BJ (cell line): ENCODE measurements at places on chromosomes 1 and 21.
A peak's percentile ranks its signal among the peaks of the same experiment; 100 is the strongest.

DNA sequence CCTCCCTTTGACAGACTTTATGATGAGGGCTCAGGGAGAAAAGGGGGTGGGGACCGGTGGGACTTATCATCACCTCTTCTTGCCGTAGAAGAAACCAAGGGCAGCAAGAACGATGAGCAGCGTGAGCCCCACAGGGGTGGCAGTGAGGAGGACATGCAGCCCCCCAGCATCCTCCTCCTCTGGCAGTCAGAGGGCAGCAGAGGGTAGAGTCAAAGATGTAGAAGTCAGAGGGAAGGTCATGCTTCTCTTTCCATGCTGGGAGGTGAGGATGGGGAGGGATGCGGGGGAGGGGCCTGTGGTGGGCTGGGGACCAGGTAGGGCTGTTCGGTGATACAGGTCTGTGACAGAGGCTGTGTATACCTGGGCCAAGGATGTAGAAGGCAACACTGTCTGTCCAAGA, 14.8 kb downstream of the INSRR start:
- DNase-seq, result no peak

GRCh38 chr1:99704356-99704816, 58.5 kb downstream of the PALMD start:
- DNase-seq, result no peak

DNA sequence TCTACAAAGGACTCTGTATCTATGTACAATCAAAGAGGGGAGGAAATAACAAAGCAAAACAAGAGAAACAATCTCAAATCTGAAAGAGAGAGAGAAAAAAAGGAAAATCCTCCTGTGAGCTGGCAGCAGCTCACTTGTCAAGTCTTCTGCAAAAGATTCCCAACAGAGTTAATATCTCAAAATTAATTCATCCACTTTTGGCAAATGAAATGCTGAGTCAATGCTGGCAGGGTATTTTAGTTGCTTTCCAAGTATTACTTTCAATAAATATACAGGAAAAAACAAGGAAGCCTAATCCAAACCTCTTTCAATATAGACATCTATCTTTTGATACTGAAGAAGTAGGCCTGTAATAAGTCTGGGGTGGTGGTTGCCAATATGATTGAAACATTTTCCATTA, 613.9 kb upstream of the NEGR1 start:
- DNase-seq, result no peak

GRCh38 chr21:40768056-40768455, 78.9 kb downstream of the DSCAM start:
- DNase-seq, result no peak

DNA sequence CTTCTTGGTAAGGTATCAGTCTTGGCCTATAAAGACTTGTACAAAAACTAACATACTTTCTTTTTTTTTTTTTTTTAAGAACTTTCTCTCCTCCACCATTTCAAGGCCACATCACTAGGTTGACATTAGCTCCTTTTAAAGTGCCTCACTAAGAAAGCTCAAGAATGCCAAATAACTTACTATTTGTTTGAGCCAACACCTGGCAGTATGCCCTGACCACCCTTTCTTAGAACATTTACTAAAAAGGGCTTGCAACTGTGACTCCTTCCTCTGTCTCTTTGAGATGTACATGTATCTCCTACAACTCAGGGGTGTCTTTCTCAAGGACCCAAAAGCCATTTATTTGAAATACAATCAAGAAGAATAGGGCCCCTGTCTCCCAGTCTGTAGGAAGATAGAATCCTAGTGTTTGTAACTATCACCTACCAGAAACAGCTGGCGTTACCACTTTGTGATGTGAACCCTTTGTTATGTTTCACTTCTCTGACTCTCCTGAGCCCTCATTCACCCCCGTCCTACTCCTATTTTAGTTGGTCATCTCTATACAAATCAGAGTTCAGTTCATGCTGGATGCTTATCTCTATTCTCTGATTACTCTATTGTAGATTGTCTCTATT, 12.2 kb upstream of the SAMD13 start:
- DNase-seq, result no peak

- no peak for DNase-seq
Observed at GRCh38 chr1:94103608-94104007, 17.3 kb downstream of the ABCA4 start.

DNA sequence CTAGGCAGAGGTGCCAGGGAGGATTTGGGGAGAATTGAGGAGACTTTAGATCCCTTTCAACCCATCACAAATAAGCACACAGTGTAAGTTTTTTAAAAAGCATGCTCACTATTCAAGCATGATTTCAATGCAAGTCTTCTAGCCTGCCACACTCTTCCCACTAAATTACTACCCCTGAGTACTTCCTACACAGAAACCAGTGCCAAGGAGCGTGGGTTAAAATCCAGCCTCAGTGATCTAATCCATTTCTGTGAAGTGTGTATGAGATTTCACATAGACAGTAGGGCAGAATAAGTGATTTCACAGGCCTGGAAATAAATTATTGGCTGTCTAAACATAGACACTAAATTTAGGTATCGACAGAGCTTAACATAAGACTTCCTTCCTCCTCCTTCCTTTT, 142.9 kb upstream of the ATP1B1 start:
- no peak for DNase-seq

GRCh38 chr1:234774971-234775370, 165.0 kb upstream of the IRF2BP2 start:
- DNase-seq, result no peak

- DNase-seq, result no peak
Observed at GRCh38 chr1:5967351-5968160, 24.7 kb downstream of the NPHP4 start.

DNA sequence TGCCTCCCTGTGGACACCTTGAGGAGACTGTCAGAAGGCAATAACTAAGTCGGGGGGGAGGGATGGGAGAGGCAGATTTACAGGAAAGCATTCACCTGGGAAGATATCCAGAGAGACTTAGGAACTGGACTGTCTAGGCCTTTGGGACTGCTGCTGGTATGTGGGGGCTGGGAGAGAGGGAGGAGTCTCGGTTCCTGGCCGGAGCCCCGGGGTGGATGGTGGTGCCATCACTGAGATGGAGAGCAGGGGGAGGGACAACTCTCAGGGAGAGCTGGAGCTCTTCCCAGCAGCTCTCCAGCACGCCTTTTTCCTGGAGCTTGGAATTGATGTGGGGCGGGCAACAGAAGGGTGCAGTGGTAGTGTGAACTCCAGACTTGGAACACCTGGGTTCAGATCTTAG, 22.1 kb downstream of the PTPRF start:
- DNase-seq, result no peak

DNA sequence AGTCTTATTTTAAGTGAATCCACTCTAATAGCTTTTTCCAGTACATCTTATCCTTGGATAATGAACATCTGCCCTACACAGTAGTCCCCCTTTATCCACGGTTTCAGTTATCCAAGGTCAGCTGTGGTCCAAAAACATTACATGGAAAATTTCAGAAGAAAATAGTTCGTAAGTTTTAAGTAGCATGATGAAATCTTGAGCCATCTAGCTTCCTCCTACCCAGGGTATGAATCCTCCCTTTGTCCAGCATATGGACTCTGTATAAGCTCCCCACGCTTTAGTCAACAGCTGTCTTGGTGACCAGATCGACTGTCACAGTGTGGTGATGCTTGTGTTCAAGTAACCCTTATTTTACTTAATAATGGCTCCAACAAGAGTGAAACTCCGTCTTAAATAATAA, 2.6 kb downstream of the GLRX2 start:
- no peak for DNase-seq

DNA sequence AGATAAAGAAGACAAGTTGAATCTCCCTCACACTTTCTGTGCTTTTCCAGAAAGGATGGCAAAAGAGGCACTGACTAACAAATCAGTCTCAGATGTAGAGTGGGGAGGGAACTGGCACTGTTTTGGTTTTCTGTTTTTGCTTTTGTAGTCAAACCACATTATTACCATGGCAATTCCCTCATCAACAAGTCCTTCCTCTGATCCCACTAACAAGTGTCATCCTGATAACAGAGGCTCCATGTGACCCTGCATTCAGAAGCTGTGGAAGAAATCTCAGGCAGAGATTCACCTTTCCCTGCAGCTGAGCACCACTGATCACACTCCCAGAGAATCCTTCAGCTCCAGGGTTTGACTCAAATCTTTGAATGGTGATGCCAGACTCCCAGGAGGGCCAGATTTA, 203.4 kb downstream of the TNR start:
- DNase-seq, result no peak

- DNase-seq, result no peak
Observed at GRCh38 chr1:222275729-222276465, 272.0 kb downstream of the HHIPL2 start.

GRCh38 chr1:12473596-12474362, 144.2 kb downstream of the DHRS3 start:
- DNase-seq, result no peak

DNA sequence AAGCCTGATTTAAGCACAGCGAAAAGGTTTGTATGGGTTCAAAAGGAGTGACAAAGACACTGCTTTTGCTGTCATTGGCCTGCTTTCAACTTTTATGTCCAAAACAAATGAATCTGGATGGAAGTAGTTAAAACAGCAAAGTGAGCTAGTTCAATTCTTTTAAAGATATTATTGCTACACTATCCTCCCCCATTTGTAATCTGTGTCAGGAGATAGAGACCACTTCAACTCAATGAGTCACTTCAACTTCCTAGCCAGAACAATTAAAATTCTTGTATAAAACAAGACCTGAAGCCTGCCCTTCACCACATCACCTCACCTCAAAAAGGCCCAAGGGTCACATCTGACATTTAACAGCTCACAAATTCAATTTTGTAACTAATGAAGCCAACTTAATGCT, 364.1 kb upstream of the LYPLAL1 start:
- DNase-seq, result no peak

DNA sequence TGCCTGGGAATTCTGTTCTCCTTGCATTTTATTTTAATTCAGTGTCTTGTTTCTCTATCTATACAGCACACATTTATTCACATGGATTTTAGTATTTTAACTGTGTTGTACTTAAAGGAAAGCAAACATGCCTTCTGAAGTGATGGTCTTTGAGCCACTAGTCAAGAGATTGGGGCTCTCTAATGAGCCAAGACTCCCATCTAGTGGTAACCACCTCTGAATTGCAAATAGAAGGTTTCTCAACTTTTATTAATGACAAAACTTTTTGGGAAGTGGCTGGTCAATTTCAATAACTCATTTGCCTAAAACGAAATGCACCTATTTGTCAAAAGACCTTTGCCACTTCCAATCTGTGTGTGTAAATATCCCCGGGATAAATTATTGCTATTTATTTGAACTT, 199.6 kb downstream of the LTN1 start:
- no peak for DNase-seq

DNA sequence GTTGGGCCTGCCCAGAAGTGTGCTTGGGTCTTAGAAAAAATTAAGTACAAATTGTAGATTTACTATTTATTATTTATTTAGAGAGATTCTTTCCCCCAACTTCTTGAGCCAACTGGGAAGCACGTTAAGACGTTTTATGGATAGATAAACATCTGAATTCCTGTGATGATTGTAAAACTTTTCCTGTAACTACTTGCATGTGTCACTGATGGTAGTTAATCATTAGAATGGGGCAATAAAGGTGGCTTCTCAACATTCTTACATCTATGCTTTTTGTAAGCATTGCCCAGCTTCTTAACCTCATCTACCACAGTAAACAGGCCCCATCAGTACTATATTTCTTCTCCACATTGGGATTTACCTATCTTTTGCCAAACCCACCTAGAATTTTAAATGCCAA, 559.8 kb downstream of the LMO4 start:
- peak; percentile 91 for DNase-seq

DNA sequence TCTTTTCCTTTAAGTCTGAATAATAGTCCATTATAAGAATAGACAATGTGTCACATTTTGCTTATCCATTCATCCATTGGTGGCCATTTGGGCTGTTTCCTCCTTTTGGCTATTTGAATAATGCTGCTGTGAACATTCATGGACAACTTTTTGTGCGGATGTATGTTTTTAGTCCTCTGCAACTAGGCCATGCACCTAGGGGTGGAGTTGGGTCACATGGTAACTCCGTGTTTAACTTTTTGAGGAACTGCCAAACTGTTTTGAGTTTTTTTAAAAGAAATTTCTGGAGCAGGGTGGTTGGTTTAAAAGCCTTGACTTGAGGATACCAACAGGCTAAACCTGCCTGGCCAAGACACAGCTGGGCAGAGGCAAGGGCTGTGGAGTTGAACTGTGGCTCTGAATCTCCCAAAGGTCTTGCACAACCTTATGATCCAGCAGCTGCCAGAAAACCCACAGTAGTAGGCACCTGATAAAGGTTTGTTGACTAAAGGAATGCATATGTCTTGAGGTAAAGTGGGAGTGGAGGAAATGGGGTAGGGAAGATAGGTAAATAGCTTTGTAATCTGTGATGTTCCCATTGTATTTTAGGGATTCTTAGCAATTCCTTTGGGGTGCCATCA, 5.6 kb upstream of the RPTN start:
- no peak for DNase-seq

- no peak for DNase-seq
Observed at GRCh38 chr1:246338546-246338945, 168.5 kb downstream of the SMYD3 start.

- no peak for DNase-seq
Observed at GRCh38 chr1:161357073-161357472, 10.6 kb downstream of the CFAP126 start.

- DNase-seq, result no peak
Observed at GRCh38 chr1:156945881-156946661, 25.6 kb downstream of the LRRC71 start.

DNA sequence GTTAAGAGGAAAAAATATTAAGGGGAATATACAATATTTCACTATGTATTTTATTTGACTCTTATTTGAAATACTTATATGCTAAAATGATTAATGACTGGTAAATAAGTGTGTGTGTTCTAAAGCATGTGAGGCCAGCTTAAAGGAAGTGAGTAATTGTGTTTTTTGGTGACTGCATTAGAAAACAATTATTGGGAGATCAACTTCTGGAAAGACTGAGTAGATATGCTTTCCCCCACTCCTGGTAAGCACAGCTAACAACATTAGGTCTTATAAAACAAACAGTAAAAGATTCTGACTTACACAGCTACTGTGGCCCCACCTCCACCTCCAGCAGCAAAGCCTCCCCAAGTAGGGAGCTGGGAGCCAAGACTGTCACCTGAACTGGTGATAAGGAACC, 403.0 kb downstream of the SRGAP2C start:
- DNase-seq, result no peak

DNA sequence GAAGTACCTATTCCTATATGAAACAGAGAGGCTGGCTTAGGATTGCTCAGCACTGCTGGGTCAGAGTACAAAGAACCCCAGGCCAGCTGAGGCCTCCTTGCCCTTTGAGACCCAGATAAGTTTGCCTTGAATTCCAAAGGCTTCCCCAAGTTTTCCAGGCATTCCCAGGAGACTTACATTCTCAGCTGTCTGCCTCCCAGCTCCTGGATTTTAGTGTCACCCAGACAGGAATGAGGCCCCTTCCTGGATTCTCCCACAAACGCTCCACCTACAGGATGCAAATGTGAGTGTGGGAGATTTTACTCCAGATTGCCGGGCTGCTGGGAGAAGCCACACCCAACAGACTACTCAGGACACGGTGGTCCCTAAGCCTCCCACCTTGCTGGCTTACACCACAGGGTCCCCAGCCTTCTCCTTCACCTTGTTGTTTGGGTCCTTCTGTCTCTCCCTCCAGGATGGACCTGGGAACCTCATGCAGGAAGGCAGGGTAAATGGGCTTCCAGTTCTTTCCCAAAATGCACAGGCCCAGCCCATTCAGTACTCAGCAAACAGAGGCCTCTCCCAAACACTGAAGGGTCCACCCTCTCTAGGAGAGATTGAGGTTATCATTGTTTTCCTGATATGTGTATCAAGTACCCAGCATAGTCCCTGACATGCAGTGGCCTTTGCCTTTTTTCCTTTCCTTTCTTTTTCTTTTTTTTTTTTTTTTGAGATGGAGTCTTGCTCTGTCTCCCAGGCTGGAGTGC, 10.6 kb downstream of the RHBG start:
- no peak for DNase-seq
